NCI-H460 (cell line): ENCODE measurements at places on chromosomes 1 and 21.
A peak's percentile ranks its signal among the peaks of the same experiment; 100 is the strongest.

GRCh38 chr1:211527006-211527405 is 35.0 kb upstream of the RD3 start:
- DNase-seq, result no peak

DNA sequence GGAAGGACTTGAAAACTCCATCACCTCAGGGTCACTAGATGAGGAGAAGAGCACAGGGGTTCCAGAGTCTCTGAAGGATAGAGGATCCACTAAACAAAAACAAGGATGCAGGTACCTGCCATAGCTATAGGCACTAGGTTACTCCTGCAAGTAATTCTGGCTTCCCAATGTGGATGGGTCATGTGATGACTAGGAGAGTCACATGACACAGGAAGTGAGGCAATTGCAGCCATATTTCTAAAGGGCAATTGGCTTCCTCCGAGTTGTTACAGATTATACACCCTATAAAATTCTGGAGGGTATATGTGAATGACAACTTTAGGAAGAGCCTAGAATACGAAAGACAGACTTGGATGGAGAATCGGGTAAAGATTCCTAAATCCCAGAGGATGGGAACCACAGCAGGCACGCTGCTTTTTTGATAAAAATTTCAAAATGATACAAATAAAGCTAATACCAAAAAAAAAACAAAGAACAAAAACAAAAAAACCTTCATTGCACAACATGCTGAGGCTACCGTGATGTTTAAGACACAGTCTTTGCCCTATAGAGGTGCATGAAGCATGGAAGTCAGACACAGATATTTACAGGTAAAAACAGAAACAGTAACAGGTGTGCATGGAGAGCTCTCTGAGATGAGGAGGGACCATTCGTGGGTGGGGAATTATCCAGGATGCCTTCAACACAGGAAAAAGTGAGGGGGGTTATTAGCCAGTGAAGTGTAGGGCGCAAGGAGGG is 10.5 kb downstream of the MTX1 start:
- DNase-seq, result peak; percentile 61

GRCh38 chr21:36149788-36150711 is 6.6 kb upstream of the DOP1B start:
- DNase-seq, result no peak

DNA sequence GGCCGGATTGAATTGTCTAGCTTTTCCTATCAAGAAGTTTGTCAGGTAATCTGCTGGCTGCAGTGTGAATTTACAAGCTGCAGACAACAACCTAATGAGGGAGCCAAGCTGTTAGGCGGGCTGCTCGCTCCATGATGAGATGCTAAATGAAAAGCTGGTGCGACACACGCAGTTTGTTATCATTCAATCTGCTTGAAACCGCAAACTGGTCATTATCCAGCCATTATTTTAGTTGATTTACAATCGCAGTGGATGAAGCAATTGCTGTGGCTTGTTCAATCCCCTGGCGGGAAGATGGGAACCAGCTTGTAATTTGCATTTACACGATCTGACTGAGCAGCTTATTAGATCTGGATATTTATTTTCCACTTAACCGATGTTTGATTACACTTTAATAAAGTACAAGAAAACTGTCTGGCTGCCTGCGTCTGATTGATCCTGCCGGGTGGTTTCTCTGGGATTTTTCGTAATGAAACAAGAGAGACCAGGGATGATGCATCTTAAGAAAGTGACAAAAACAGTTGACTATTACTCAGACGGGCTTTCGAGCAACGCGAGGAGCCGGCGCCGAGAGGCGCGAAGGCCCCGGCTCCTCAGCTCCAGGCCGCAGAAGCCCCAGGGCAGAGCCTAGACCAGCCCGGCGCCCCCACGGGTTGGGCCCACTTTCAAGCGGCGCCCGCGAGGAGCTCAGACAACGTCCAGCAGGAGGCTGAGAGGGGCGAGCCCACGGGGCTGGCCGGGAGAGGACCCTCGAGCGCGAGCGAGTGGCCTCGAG is 118.0 kb upstream of the BARHL2 start:
- no peak for DNase-seq

DNA sequence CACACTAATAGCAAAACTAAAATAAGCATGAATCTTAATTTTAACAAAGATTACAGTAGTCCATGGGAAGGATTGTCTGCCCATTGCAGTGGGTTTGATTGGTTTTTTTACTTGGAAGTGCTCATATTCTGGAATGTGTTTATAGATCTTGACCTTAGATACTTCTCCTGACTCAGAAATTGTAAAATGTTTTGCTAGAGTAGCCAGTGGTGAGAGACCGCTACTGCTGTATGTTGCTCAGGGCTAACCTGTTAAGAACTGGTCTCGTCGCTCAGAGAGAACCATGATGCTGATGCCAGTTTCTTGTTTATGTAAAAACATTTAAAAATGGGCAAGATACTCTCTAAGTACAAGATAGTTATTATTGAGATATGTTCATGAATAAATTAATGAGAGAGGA is 99.9 kb downstream of the ROR1 start:
- no peak for DNase-seq

DNA sequence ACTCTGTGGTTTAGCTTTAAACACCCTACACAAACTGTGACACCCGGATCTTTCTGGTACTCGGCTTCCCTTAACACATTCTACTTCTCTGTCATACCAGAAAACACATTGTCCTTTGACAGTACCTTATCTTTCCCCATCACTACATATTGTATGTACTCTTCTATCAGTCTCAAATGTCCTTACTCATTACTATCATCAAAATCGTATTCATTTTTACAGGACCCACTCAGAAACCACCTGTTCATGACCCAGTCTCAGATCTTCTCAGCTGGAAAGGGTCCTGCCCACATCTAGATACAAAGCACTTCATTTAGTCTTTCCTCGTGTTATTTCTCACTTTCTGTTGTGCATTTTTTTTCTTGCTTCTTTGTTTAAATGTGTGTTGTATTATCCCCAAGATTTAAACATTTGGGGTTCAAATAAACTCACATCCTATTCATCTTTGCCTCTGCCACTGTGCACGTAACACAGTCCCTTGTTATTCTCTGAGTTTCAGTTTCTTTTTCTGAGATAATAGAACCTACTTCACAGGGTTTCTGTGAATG is 27.7 kb downstream of the CD34 start:
- no peak for DNase-seq

DNA sequence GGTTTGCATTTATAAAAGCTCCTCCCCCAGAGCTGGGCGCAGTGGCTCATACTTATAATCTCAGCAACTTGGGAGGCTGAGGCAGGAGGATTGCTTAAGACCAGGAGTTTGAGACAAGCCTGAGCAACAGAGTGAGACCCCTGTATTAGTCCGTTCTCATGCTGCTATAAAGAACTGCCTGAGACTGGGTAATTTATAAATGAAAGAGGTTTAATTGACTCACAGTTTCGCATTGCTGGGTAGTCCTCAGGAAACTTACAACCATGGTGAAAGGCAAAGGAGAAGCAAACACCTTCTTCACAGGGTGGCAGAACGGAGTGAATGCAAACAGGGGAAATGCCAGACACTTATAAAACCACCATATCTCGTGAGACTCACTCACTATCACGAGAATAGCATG is 52.5 kb downstream of the ZNF684 start:
- no peak for DNase-seq

DNA sequence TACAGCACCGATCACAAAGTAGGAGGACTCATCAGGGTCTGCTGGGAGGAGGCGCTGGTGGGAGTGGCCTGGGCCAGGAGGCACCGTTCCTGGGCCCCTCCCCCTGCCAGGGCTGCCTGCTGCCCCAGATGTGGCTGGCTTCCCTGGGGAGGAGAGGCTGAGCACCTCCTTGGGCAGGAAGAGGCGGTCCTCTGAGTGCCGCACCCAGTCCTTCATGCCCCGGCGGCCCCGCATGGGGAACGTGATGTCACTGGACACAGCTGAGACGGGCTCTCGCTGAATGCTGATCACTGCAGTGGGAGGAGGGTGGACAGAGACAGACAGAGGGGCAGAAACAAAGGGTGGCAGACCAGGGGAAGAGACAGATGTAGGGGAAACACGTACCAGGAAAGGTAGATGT is 24.8 kb downstream of the ADGRB2 start:
- DNase-seq, result no peak

DNA sequence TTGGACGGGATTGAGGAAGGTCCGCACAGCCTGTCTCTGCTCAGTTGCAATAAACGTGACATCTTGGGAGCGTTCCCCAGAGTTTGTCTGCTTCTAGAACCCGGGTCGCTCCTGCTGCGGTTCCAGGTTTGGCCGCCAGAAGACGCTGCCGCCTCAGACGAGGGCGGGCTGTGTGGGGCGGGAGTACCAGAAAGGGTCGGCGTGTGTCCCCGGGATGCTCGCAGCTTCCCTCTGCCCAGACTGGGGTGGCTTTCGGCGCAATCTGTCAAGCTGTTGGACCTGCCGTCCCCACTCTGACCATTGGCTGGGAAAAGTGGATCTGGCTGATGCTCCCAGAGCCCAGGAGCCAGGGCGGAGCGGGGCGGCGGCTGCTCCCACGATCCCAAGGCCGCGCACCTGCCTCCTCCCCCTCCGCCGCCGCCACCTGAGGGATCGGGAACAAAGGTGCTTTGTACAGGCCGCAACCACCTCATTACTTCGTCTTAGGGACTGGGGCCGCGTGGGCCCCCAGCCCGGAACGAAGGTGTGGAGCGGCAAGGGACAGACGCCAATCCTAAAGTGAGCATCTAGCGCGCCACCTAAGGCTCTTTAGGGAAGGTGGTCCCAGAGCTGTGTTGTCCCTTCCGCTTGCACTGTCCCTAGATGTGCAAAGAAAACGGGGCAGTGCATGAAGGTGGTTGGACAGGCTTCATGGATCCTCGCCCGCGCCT is 683 bp upstream of the EFNA4 start:
- no peak for DNase-seq

GRCh38 chr1:24955161-24955560 is 25.1 kb upstream of the RUNX3 start:
- DNase-seq, result no peak

DNA sequence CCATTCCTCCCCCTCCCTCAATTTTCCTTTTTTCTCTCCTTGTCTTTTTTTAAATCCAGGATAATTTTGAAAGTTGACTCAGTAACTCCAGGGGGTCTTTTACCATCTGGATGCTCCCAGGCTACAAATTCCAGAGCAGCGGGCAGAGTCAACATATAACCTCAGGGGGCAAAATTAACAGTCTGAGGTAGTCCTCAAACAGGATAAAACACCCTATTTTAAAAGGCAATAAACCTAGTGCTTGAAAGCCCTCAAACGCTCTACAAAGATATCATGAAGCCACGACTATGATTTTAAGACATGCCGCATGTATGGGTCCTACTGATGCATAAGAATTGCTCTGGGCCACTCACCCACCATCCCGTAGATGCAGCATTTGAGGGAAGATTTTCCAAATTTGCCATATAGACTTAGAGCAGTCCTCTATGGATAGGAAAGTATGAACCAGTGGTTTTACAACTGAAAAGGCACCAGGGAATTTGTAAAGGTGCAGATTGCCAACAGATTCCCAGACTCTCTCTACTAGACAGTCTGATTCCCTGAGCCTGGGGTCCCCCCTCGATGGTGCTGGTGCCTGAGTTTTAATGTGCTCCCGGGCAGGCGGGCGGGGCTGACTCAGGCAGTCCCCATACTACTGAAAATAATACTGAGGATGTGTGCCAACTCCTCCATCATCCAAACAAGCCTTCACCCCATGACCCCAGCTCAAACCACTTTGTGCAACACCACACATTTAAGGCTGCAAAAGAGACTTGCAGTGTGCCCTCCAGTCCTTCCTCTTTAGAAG is 37.2 kb downstream of the PTPN14 start:
- no peak for DNase-seq

DNA sequence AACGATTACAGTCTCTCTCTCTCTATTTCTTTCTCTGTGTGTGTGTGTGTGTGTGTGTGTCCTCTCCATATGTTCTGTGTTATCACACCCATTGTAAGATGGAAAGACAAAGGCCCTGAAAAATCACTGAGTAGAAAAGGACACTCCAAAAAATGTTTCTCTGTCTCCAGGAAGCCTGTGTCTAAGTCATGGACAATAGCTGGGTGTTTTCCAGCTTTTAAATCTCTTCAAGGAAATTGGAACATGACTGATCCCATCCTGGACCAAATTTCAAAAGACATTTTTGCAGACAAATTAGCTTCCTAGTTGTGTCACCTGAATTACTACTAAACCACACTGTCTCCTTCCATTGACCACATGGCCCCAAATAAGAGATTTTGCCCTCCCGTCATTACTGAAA is 31.0 kb upstream of the LMX1A start:
- no peak for DNase-seq

- DNase-seq, result no peak
Observed at GRCh38 chr1:202244841-202245261, 51.3 kb downstream of the LGR6 start.

DNA sequence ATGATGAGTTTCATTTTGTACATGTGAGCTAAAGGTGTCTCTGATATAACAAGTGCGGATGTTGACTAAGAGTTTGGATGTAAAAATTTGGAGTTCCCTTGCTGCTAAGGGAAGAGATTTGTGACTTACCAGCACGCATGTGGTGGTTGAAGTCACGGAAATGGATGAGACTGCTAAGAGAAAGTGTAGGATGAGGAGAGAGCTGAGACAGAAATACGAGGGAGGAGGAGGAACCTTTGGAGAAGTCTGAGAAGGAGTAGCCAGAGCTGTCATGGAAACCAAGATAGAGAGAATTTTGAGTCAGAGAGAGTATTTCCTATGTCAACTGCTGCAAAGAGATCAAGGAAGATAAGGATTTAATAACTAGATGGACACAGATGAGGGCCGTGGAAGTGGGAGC is 106.5 kb upstream of the COL24A1 start:
- DNase-seq, result no peak

GRCh38 chr1:16212251-16212961 is at the start of gene ARHGEF19:
Gene ARHGEF19 (minus strand): TSS chr1:16212652. CDS start chr1:16209054, 3,598 bp downstream.
- no peak for DNase-seq

- DNase-seq, result no peak
Observed at GRCh38 chr1:28579401-28579800, 12.7 kb upstream of the RAB42 start.

DNA sequence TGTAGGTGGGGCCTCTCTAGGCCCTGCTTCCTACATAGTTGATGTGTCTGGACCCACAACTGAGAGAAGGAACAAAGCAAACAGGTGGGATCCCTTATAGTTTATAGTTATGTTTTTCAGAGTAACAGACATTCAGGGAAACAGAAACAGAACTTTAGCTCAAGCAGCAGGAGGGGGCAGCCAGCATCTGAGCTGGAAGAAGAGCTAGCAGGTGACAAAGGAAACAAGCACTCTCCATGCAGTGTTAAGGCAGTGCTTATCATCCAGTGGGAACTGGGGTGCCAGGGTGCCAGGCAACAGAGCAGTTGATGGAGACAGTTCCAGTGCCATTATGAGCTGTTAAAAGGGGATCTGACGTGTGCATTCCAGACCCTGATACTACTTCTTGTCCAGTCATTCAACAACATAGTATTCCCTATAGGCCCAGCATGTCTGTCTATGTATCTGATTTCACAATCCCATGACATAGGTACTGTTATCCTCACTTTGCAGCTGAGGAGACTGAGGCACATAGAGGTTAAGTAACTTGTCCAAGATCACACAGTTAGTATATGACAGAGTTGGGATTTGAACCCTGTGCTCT is 13.5 kb downstream of the HIVEP3 start:
- DNase-seq, result no peak
